T-helper 17 cell (primary cell): ENCODE measurements at places on chromosomes 11 and 22.

DNA sequence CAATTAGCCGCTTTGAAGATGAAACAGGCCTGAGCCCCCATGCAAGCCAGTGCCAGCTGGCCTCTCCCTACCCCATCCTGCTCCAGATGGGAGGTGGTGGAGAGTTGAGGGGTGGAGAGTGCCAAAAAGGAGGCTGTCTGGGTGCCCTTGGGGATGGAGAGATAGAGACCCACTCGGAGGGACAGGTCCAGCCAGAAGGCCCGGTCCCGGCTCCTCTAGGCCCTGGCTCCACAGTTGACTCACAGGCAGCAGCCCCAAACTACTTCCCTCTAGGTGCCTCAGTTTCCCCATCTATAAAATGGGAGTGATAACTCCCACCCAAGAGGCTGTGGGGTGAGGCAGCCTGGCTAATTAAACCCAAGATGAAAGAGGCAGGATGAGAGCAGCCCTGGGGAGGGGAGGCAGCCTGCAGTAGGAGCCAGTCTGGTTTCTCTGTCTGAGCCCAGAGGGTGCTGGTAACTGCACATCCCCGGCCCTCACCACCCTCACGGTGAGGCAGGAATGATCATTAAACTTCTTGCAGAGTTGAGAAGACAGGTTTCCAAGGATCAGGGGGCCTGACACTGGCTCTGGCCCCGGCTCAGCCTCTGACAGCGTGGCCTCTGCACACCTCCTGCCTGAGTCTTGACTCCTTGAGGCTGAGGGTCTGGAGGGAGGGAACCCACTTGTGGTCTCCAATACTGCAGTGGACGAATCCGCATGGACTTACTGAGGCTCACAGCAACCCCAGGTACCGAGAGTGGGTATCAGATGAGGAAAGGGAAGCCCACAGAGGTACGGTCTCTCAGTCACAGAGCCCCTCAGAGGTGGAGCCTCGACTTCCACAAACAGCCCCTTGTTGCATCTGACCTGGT, 1.4 kb upstream of the AP5B1 start:
- peak overlapping the region; percentile 31 for H3K4me3 ChIP-seq
- H3K4me1 ChIP-seq = peaks cover 25% of the 10 kb centered on the region
- H3K27ac ChIP-seq = no peak overlapping the region
- H3K36me3 ChIP-seq = no peaks in the 10 kb centered on the region
- peaks cover 7% of the 10 kb centered on the region for H3K27me3 ChIP-seq
- no peak for DNase-seq

DNA sequence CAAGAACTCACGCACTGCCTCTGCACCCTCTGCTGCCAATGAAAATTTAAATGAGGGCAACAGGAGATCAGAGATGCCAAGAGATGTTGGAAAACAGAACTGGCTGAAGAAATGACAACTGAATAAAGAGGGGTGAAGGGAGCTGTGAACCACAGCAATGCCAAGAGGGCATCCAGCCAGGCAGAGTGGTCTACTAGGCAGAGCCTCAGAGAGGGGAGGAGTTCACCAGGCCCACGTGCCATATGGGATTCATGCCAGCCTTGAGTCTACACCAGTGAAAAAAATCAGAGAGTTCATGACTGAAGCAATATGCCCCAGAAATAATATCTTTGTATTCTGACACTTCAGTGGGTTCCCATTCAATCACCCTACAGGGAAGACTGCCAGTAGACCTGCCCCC, 4.4 kb downstream of the APOL2 start:
- H3K27me3 ChIP-seq = no peaks in the 10 kb centered on the region
- peaks cover 50% of the 10 kb centered on the region for H3K4me1 ChIP-seq
- peak overlapping the region; percentile 39 for H3K4me3 ChIP-seq
- H3K36me3 ChIP-seq = peaks cover 11% of the 10 kb centered on the region
- DNase-seq = no peak

GRCh38 chr11:25928076-25928475, 403.9 kb upstream of the ANO3 start:
- H3K4me3 ChIP-seq = no peak overlapping the region
- no peaks in the 10 kb centered on the region for H3K4me1 ChIP-seq
- no peaks in the 10 kb centered on the region for H3K27me3 ChIP-seq
- DNase-seq = no peak
- H3K36me3 ChIP-seq = no peaks in the 10 kb centered on the region

- H3K27me3 ChIP-seq = peaks cover 6% of the 10 kb centered on the region
- H3K27ac ChIP-seq = no peak overlapping the region
- H3K4me3 ChIP-seq = no peak overlapping the region
- DNase-seq = no peak
- no peaks in the 10 kb centered on the region for H3K4me1 ChIP-seq
Measured at GRCh38 chr11:110035357-110035756, 57.8 kb upstream of the ZC3H12C start.

DNA sequence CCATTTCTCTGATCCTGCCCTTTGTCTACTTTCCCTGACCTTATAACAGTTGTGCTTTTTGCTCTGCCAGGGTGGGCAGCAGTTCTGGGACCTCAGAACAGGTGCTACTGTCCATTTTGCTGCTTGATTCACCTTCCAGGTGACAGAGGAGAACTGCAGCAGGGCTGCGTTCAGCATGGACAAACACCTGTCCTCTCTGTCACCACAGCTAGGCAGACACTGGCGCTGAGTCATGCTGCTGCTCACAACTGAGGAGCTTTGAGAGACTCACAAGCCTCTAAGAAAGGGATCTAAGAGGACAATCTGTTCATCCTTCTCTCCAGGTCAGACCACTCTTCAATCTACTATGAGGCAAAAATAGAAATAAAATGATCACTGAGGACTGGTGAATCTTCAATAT, 1144.5 kb upstream of the CCDC90B start:
- no peak for DNase-seq
- H3K27ac ChIP-seq = no peak overlapping the region
- no peaks in the 10 kb centered on the region for H3K36me3 ChIP-seq
- no peaks in the 10 kb centered on the region for H3K27me3 ChIP-seq
- no peaks in the 10 kb centered on the region for H3K4me1 ChIP-seq

DNA sequence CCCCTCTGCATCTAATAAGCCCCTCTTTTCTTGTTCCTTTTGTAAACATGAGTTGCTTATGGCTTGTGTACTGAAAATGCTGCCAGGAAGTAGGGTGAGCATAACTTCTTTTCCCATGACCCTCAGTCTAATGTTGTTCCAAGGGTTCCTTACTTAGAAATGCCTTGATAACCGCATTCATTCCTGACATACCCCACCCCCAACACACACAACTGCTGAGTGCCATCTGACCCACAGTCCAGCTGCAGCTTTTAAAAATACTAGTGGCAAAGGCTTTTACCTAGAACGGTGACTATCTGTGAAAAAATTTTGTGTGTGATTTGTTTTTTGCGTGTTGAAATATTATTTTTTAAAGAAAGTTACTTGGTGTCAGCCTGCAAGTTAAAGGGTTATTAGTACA, 52.6 kb downstream of the ARHGAP42 start:
- H3K4me1 ChIP-seq = no peaks in the 10 kb centered on the region
- H3K36me3 ChIP-seq = no peaks in the 10 kb centered on the region
- no peak overlapping the region for H3K4me3 ChIP-seq
- no peaks in the 10 kb centered on the region for H3K27me3 ChIP-seq

DNA sequence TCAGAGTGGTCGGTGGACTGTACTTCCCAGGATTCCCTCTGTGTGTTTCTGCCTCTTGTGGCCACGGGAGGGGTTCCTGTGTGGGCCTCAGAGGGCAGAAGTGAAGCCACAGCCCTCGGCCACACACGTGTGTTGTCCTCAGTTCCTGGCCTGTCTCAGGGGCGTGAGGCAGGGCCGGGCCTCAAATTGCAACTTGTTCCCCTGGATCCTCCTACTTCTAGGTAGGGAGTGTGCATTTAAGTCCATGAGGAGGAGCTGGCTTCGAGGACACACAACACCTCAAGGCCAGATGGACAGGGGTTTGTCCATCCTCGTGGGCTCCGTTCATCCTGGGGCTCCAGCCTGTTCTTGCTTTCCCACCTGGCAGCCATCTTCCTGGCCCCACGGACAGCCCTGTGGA, 573.0 kb downstream of the TBC1D22A start:
- no peak overlapping the region for H3K4me3 ChIP-seq
- H3K27me3 ChIP-seq = peaks cover 6% of the 10 kb centered on the region

DNA sequence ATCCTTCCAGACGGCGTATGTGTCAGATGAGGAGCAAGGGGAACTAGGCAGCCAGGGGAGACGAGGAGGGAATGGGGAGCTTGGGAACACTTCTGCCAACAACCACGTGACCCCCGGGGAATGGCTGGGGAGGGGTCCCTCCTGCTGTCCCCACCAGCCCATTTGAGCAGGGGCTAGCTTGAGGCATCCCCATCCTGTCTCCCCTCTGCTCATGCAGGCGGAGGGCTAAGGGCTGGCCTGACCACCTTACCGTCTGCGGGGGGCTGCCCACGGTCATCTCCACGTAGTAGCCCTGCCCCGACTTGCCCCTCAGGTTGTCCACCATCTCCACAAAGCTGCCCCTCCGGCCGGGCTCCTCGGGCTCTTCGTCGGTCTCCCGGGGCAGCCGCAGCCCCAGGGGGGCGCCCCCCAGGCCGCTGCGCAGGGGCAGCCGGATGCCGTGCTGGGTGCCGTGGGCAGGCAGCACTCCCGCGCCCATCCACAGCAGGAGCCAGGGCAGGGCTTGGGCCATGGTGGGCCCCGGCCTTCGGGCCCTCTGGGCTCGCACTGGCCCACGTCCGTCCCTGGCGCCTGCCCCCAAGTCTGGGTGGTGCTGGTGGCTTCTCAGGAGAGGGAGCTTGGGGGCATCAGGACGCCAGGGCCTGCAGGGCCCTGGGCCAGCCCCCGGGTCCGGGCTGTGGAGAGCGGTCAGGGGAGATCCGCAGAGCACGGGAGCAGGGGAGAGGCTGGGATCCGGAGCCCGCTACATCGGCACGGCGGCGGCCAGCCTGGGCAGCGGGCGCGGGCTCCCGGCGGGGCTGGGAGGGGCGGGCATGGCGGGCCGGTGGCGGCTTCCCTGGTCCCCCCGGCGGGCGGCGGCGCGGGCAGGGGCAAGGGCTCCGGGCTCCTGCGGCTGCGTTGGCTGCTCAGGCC, 515 bp downstream of the BACE1 start:
- H3K4me1 ChIP-seq = peaks cover 14% of the 10 kb centered on the region
- H3K36me3 ChIP-seq = peaks cover 3% of the 10 kb centered on the region
- DNase-seq = no peak
- peaks cover 29% of the 10 kb centered on the region for H3K27me3 ChIP-seq
- no peak overlapping the region for H3K27ac ChIP-seq

GRCh38 chr11:110720431-110721275, 8.4 kb upstream of the ARHGAP20 start:
- no peaks in the 10 kb centered on the region for H3K36me3 ChIP-seq
- no peaks in the 10 kb centered on the region for H3K27me3 ChIP-seq
- H3K27ac ChIP-seq = no peak overlapping the region
- no peaks in the 10 kb centered on the region for H3K4me1 ChIP-seq
- no peak for DNase-seq

GRCh38 chr11:68271781-68272608, at the start of gene C11orf24:
Gene C11orf24, minus strand, starts transcription at chr11:68271973. Its CDS starts 8,206 bp downstream, at chr11:68263767.
- H3K27ac ChIP-seq = peak within 1 kb of the TSS; percentile 92
- no peaks in the 10 kb centered on the region for H3K36me3 ChIP-seq
- peak within 1 kb of the TSS; percentile 94 for H3K4me3 ChIP-seq

DNA sequence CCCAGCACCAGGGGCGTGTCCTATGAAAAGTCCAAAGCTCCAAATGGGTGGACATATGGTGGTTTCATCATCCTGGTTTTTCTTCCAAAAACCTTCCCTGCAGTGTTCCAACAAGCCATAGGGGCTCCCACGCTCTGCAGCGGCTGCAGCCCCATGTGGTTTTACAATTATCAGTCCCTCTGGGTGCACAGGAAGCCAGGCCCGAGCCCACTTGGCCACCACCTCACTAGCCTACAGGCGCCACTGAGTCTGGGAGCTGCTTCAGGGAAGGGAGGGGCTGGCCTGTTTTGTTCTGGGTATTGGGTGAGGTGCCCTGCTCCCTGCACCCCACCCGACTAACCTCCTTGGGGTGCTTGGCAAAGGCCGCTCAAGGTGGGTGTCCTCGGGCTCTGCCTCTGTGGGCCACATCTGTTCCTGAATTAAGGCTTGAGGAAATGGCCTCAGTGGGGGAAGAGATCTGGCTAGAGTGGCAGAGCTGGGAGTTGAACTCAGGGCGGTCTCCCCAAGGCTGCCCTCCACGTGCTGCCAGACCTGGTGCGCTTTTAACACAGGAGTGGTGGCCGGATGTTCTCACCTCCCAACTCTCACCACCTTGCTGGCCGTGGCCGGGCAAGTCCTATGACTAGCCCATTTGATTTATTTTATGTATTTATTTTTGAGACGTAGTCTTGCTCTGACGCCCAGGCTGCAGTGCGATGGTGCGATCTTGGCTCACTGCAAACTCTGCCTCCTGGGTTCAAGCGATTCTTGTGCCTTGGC, 5.3 kb upstream of the CDC42BPG start:
- H3K27me3 ChIP-seq = no peaks in the 10 kb centered on the region
- DNase-seq = no peak
- no peak overlapping the region for H3K4me3 ChIP-seq
- no peaks in the 10 kb centered on the region for H3K36me3 ChIP-seq
- H3K27ac ChIP-seq = peak overlapping the region; percentile 98
- peaks cover 56% of the 10 kb centered on the region for H3K4me1 ChIP-seq

DNA sequence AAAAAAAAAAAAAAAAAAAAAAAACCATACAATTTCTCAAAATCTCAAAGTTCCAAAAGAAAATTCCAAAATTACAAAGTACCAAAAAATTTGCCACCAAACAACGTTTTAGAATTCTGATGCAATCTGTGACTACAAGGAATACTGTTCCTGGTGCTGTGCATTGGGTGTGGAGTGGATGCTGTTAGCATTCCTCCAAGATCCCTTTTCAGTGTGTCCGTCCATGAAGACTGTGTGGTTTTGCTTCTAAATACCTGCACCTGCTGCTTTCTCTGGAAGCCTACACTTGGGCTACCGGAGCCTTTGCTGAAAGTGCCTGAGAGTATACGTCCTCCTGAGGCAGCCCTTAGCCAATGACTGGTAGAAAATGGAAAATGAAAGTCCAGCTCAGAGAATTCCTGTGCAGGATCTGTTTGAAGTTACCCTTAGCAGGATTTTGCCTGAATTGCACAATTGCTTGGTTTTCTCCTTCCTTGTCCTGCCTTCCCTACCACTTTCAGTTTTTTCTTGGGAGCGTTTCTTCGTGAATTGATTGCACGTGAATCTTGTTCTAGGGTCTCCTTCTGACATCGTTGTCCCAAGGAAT, 140.8 kb downstream of the TRPC6 start:
- H3K36me3 ChIP-seq = no peaks in the 10 kb centered on the region
- no peaks in the 10 kb centered on the region for H3K27me3 ChIP-seq
- no peak overlapping the region for H3K4me3 ChIP-seq
- DNase-seq = no peak
- no peaks in the 10 kb centered on the region for H3K4me1 ChIP-seq
- no peak overlapping the region for H3K27ac ChIP-seq

DNA sequence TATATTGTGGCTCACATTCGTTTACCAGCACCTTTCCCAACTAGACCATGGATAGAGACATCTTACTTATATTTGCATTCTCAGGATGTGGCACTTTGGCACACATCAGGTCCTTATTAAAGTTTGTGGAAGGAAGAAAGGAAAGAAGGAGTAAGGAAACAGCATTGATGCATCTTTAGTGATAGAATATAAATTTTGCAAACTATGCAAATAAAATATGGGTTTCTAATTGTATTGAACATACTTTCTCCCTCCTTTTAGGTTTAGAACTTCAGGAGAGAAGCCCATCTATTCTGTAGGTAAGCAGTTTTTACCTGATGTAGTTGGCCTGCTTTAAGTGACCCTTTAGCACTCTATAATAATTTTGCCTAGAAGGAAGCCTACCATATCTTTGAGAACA, 20.4 kb downstream of the MRPL48 start:
- H3K4me1 ChIP-seq = peaks cover 11% of the 10 kb centered on the region
- H3K27ac ChIP-seq = no peak overlapping the region
- no peak for DNase-seq
- peaks cover 14% of the 10 kb centered on the region for H3K36me3 ChIP-seq
- H3K4me3 ChIP-seq = no peak overlapping the region

- H3K4me3 ChIP-seq = peak overlapping the region; percentile 74
- peaks cover 2% of the 10 kb centered on the region for H3K36me3 ChIP-seq
- H3K27me3 ChIP-seq = no peaks in the 10 kb centered on the region
- peak; percentile 74 for DNase-seq
- H3K4me1 ChIP-seq = no peaks in the 10 kb centered on the region
- no peak overlapping the region for H3K27ac ChIP-seq
Measured at GRCh38 chr11:554428-555226, 5.9 kb downstream of the LMNTD2 start.
